ENCODE measurements at places on chromosomes 4 and X.

DNA sequence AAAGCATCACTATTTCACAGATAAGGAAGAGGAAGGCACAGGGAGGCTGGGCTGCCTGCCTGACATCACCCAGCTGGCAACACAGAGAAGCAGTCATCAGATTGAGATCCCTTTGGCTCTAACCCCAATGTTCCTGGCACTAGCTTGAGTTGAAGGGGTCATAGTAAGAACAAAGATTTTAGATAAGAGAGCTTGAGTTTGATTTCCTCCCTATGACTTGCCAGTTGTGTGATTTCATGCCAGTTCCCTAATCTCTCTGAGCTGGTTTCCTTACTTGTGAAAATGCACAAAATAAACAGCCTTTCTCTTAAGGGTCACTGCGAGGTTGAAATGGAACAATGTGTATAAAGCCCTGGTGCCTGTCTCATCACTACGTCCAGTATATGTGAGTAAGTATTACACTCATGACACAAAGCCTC, 475.4 kb upstream of the HS3ST1 start:
- DNase-seq: no peak

DNA sequence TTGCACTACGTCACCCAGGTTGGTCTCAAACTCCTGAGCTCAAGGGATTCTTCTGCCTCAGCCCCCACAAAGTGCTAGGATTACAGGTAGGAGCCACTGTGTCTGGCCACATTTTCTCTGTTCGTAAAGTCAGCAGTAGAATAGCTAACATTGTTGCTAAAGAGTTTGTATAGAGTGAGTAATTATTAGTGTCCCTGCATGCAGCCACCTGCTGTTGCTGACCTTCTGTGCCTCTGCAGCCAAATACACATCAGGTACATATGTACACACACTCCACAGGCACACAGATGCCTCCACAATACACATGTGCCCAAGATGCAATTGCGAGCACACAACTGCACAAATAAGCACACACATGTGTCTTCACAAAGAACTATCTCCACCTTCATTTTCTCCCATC, 10.9 kb downstream of the DRD5 start:
- DNase-seq: no peak

GRCh38 chr4:10611673-10612072, 72.9 kb downstream of the CLNK start:
- DNase-seq: no peak

DNA sequence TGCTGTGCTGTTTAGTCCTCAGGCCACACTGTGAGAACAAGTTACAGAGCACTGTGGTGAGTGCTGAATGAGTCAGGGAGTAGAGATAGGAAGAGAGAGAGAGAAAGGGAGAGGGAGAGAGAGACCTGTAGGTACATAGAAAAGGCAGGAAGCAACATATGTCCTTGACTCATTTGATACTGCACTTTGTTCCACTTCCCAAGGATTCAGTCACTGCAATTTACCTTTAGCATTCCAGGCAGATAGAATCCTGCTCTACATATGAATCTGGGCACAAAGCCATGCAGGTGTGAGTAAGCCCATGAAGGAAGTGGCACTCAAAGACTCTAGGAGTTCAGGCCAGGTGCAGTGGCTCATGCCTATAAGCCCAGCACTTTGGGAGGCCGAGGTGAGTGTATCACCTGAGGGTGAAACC, 1.0 kb upstream of the DAPP1 start:
- DNase-seq: no peak

- DNase-seq: no peak
Observed at GRCh38 chr4:134365852-134366251, 164.3 kb upstream of the PABPC4L start.

GRCh38 chr4:40164459-40164858, 32.4 kb upstream of the RHOH start:
- DNase-seq: no peak

- DNase-seq: no peak
Observed at GRCh38 chrX:134622813-134623185, 35.5 kb downstream of the PLAC1 start.

DNA sequence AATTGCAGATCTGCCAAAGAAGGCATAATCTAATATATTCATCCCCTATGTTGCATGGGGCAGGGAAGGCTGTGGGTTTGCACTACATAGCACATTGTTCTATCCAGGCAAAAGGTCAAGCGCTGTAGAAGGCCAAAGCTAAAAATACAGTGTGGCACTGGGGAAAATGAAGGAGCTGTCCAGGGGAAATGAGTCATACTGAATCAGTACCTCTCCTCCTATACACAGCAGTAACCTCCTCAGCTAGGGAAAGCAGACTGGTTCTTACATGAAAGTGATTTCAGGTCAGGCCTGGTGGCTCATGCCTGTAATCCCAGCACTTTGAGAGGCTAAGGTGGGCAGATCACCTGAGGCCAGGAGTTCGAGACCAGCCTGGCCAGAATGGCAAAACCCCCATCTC, 31.0 kb upstream of the SLC25A4 start:
- DNase-seq: no peak

DNA sequence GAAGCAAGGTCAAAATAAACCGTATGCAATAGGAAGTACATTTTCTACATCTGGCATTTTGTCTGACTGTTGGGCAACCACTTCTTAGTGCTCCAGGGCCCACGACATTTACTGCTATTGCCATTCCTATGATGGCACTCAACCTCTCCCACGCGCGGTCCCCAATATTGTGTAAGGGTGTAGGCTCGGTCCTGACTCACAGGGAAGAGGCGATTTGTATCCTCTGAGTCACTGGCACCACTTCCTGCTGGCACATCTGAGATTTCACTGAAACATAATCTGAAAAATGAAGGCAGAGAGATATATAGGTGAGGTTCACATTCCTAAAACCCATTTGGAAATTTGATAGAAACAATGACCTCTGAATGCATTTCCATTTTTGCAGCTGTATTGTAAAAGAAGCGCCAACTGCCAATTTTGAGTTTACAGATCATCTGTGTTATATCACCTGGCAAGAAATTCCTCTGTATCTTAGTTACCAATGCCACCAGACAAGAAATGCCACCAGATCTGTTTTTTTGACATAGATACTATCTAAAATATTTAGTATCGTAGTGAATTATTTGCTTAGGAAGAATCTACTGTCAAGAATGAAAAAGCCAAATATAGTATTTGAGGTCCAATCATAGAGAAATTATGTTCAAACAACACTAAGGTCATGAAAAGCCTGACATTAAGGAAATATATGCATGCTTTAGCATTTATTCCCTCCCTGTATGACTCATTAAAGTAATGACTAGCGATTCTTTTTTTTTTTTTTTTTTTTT, 9.8 kb downstream of the EREG start:
- no peak for DNase-seq

DNA sequence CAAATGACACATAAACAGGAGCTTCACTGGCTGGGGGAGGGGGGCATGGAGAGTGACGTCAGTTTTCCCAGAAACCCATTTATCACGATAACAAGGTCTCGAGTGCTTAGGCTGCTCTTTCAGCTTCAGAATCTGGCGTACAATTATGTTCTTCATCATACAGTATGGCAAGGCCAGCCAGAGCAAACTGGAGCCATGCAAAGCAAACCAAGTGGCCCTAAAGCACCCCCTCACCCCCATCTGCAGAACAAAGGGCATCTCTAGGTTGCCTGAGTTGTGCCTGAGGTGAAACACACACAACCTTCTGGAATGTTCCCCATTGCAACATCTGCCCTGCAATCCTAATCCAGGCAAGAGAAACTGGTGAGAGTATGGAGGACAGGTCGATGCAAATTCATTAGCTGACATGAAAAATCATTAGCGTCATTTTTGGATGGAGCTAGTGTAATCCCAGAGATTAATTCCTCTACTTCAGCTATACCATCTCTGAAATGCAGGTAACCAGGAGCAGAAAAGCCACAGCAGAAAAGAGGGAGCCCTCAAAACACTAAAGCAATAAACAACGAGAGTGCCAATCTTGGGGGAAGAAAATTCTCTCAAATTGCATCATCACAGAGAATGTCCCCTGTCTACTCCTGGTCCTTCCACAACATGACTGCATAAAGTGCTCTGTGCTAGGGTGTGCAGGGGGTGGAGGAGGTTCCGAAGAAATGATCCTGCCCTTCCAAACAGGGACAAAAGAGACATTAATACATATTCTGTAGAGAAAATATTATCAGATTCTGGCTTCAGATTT, 1.8 kb downstream of the SEPTIN6 start:
- no peak for DNase-seq

DNA sequence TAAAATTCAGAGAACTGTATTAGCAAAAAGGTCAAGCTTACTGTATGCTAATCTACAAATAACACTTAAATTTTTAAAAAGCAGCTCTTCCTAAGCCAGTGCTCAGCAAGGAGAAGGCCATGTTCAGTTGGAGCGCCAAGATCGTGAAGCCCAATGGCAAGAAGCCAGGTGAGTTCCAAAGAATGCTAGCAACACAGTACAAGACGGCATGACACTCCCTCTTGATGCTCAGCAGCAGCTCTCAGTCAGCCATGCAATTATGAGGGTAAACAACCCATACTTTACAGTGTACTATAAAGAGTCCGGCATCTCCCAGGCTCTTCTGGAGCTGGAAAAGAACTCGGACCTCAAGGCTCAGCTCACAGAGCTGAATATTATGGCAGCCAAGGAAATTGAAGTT, 34.9 kb downstream of the STX18 start:
- no peak for DNase-seq

- no peak for DNase-seq
Observed at GRCh38 chrX:20350596-20350995, 83.9 kb upstream of the RPS6KA3 start.

- no peak for DNase-seq
Observed at GRCh38 chr4:110109455-110109854, 89.0 kb downstream of the ELOVL6 start.

GRCh38 chr4:117740736-117741135, 293.6 kb upstream of the NDST3 start:
- DNase-seq: no peak

DNA sequence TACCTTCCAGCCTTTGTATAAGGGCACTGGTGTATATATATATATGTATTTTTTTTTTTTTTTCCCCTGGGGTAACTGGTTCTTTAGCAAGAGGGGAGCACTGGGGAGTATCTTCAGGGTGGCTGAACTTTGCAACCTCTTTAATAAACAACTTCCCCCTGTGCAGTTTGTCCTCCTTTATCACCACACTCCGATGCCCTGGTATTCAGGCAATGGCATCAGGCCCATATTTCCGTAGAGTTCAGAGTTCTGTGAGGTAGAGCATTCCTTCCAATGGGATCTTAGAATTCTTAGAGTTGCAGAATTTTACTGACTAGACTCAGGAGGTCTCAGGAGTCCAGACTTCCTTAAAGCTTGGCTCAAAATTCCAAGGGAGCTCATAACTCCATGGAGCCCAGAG, 24.6 kb downstream of the NYX start:
- no peak for DNase-seq

GRCh38 chrX:134423606-134424005, 36.4 kb upstream of the HPRT1 start:
- DNase-seq: no peak

DNA sequence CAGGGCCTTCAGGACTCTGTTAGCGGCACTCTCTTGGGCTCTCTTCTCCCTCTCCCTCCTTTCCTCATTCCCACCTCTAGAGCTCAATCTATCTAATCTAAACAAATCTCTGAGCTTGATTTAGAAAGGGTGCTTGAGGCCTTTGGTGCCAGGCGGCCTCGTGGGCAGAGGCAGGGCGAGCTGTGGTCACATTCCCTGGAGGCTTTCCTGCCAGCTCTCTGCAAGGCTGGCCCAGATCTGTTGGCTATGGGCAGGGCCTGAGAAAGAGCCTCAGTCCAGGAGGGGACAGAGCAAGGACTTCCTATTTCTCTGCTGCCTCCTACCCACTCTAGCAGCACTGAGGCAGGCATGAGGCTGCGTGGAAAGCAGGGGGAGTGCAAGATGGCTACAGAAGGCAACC, 38.6 kb downstream of the PJA1 start:
- DNase-seq: no peak

GRCh38 chr4:113537203-113537602, 224.3 kb downstream of the CAMK2D start:
- DNase-seq: no peak

DNA sequence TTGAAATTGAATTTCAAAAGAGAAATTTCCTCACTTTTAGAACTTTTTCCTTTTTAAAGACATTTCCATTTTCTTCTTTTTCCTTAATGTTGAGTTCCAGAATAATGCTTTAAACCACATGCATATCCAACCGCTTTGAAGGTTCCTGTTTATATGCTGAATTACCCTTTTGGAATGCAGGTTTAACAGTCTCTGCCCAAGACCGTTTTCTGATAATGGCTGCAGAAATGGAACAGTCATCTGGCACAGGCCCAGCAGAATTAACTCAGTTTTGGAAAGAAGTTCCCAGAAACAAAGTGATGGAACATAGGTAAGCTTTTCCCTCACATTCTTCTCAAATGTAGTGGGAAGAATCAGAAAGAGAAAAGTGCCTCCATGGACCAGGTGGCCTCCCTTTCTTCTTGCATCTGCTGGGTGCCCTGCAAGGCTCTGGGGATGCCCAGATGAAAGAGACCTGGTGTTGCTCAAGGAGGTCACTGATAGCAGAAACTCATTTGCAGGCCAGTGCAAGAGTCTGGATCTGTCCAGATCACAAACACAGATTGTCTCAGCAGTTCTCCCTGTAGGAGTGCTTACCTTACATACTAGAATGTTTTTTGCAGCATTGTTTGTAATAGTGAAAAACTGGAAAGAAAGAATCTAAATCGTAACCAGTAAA, 42.9 kb downstream of the MOSPD2 start:
- no peak for DNase-seq

- DNase-seq: no peak
Observed at GRCh38 chr4:146063143-146063542, 112.4 kb upstream of the LSM6 start.

- DNase-seq: no peak
Observed at GRCh38 chr4:38119668-38120385, 159.6 kb downstream of the PTTG2 start.

DNA sequence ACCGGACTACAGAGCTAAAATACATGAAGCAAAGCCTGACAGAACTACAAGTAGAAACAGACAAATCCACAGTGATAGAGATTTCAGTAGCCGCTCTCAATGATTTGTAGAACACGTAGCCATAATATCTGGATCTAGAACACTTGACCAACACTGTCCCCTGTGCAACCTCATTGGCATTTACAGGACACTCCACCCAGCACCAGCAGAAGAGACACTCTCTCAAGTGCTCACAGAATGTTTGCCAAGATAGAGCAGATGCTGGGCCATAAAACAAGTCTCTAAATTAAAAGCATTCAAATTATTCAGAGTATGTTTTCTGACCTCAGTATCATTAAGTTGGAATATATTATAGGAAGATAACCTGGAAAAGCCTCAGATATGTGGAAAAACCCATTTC, 21.7 kb downstream of the HTT start:
- no peak for DNase-seq

DNA sequence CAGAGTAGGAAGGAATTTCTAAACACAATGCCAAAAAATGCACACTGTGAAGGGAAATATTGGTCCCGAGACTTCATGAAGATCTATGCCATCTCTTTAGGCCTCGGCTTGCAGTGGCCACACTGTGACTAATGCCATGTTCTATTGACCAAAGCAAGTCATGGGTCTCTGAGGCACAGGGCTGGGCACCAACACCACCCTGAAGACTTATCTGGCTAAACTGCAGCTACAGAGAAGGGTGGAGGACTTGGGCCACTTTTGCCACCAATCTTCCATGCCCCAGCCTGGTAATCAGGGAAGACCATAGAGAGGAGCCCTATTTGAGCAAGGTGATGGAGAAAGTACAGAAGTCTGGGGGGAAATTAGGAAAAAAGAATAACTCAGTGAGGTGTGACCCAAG, 42.1 kb downstream of the HMX1 start:
- no peak for DNase-seq

- DNase-seq: no peak
Observed at GRCh38 chrX:108468486-108468885, 28.8 kb downstream of the COL4A5 start.

GRCh38 chr4:165927366-165927765, 54.3 kb downstream of the TLL1 start:
- no peak for DNase-seq

Measured in dorsolateral prefrontal cortex (tissue), 122 donors.